ENCODE measurements at places on chromosomes 3 and 15. TPM values are rescaled to one million over a fixed set of nuclear protein-coding genes. Genes with fewer than 3 reads are reported as not detected.

CAMP gene
- total RNA-seq: not detected

LSAMP gene
- total RNA-seq: 7.7 TPM

CPNE9 gene
- not detected for total RNA-seq

GOLGA8G gene
- not detected for total RNA-seq

PPARG gene
- total RNA-seq: 8.2 TPM

CKMT1A gene
- 0.31 TPM for total RNA-seq

ASB14 gene
- 3.4 TPM for total RNA-seq

ELL3 gene
- 6.1 TPM for total RNA-seq

MRAS gene
- 43.0 TPM for total RNA-seq

RBMS3 gene
- total RNA-seq: 81.1 TPM

CPLX3 gene
- not detected for total RNA-seq

COPS2 gene
- total RNA-seq: 121 TPM

PFN2 gene
- 239 TPM for total RNA-seq

PFKFB4 gene
- total RNA-seq: 9.4 TPM

DENND6A gene
- 25.7 TPM for total RNA-seq

STRIT1 gene
- 3.9 TPM for total RNA-seq

IL5RA gene
- total RNA-seq: 0.31 TPM

CCR4 gene
- not detected for total RNA-seq

SLC6A1 gene
- total RNA-seq: 3.1 TPM

CXCR6 gene
- 0.41 TPM for total RNA-seq

FGF7 gene
- 35.0 TPM for total RNA-seq

TEX55 gene
- total RNA-seq: not detected

ZNF860 gene
- total RNA-seq: 1.9 TPM

TAGLN3 gene
- 1.6 TPM for total RNA-seq

MYO1E gene
- 66.6 TPM for total RNA-seq

TRPM1 gene
- total RNA-seq: not detected

COL6A5 gene
- not detected for total RNA-seq

MFN1 gene
- 63.6 TPM for total RNA-seq

EPHA3 gene
- total RNA-seq: 65.6 TPM

KIF15 gene
- total RNA-seq: 8.8 TPM

CFAP20DC gene
- 4.2 TPM for total RNA-seq

TMCO5A gene
- total RNA-seq: not detected

CHRM5 gene
- total RNA-seq: not detected

LMOD3 gene
- 122 TPM for total RNA-seq

NR2E3 gene
- 2.2 TPM for total RNA-seq

NECTIN3 gene
- 55.4 TPM for total RNA-seq

BFSP2 gene
- not detected for total RNA-seq

CHRNA5 gene
- total RNA-seq: 2.1 TPM

XCR1 gene
- not detected for total RNA-seq

Measured in tongue (tissue), 3 donors.